ENCODE measurements at places on chromosomes 4 and X.

GRCh38 chr4:3462790-3463415 is at the start of gene DOK7:
Gene DOK7, plus strand, starts transcription at chr4:3463306. Its CDS starts 70 bp downstream, at chr4:3463376.
- no peak for DNase-seq

GRCh38 chr4:183915976-183916375 is 10.9 kb downstream of the STOX2 start:
- no peak for DNase-seq

GRCh38 chr4:26020083-26020668 is 106.2 kb downstream of the SMIM20 start:
- DNase-seq = no peak

DNA sequence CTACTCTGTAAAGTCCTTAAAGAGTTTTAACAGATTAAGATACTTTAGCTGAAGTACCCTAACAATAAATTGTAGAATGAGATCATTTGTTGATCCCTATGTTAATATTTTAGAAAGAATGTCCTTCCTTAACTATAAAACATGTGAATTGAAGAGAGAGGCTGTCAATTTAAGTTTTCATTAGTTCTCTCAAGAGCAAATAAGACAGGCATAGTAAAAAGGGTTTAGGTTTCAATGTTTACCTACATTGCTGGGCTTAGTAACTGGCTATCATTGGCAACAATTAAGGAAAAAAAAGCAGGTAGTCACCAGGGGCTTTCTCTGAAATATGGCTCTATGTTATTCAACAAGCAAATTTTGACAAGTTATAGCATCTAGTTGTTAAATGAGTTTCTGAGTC is 91.5 kb downstream of the ATRX start:
- DNase-seq = no peak

DNA sequence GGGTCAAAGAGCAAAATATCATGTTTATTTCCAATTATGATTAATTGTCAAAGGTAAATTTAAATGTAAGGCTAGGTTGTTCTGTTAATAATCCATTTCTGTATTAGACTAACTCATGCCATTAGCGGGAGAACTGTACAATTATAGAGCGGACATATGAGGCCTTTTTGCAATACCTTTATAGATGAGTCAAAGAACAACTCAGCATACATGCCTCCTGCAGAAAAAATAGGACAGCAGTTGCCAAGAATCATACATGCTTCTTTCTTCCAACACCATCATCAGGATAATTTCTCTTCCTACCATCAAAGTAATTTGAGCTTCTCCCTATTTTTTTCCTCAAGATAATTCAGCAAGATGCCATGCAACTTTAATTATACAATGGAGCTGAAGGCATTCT is 917.8 kb downstream of the ADGRL3 start:
- DNase-seq = no peak

DNA sequence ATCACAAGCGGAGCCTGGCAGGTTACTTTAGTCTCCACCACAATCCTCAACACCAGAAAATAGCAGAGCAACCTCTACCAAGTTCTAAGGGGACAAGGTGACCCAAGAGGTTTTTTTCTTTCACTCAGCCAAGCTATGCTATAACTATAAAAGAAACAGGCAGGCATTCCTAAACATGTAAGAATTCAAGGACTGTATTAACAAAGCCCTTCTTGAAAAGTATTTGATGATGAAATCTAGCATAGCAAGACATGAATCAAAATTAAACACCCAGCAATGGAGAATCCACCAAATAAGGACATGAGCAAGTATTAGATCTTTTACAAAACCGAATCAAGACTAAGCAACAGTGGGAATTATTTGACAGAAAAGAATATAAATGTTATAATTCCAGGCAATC is 25.7 kb upstream of the C1QTNF7 start:
- no peak for DNase-seq

GRCh38 chr4:73376976-73377375 is 27.1 kb upstream of the ALB start:
- DNase-seq = no peak
